ENCODE measurements at places on chromosomes 7 and 10. TPM values are rescaled to one million over a fixed set of nuclear protein-coding genes. Genes with fewer than 3 reads are reported as not detected.

The FRAT1 gene
- total RNA-seq = 2.2 TPM

The CYP3A4 gene
- total RNA-seq = not detected

The TPST1 gene
- 51.0 TPM for total RNA-seq

The TBXAS1 gene
- total RNA-seq = 7.0 TPM

The WAPL gene
- total RNA-seq = 38.7 TPM

GRCh38 chr7:108157606-108158335 is 27.6 kb upstream of the LAMB4 start:
- no peaks in the 10 kb centered on the region for H3K36me3 ChIP-seq
- DNase-seq = no peak
- peaks cover 3% of the 10 kb centered on the region for H3K27me3 ChIP-seq
- H3K4me3 ChIP-seq = no peak overlapping the region
- H3K27ac ChIP-seq = no peak overlapping the region

GRCh38 chr10:50373821-50374501 is 122.6 kb upstream of the ASAH2 start:
- H3K4me3 ChIP-seq = no peak overlapping the region
- no peaks in the 10 kb centered on the region for H3K27me3 ChIP-seq
- no peak overlapping the region for H3K27ac ChIP-seq

GRCh38 chr7:142581341-142581740 is 167.9 kb upstream of the PRSS1 start:
- H3K4me3 ChIP-seq = no peak overlapping the region
- H3K27ac ChIP-seq = no peak overlapping the region

GRCh38 chr7:44764081-44764480 is 15.4 kb downstream of the ZMIZ2 start:
- no peak overlapping the region for H3K4me3 ChIP-seq
- no peak overlapping the region for H3K27ac ChIP-seq
- peaks cover 5% of the 10 kb centered on the region for H3K4me1 ChIP-seq
- peaks cover 69% of the 10 kb centered on the region for H3K36me3 ChIP-seq
- H3K27me3 ChIP-seq = no peaks in the 10 kb centered on the region
- no peak for DNase-seq

GRCh38 chr7:37000511-37000910 is 276.2 kb upstream of the AOAH start:
- no peaks in the 10 kb centered on the region for H3K36me3 ChIP-seq
- H3K27ac ChIP-seq = no peak overlapping the region
- peaks cover 11% of the 10 kb centered on the region for H3K27me3 ChIP-seq
- no peak for DNase-seq
- no peaks in the 10 kb centered on the region for H3K4me1 ChIP-seq

Data from SJSA1 (cell line).